ENCODE measurements at places on chromosomes 1 and 21.
A peak's percentile ranks its signal among the peaks of the same experiment; 100 is the strongest.

- DNase-seq, result no peak
These were observed 34.8 kb downstream of the KPNA6 start for GRCh38 chr1:32142446-32143301.

DNA sequence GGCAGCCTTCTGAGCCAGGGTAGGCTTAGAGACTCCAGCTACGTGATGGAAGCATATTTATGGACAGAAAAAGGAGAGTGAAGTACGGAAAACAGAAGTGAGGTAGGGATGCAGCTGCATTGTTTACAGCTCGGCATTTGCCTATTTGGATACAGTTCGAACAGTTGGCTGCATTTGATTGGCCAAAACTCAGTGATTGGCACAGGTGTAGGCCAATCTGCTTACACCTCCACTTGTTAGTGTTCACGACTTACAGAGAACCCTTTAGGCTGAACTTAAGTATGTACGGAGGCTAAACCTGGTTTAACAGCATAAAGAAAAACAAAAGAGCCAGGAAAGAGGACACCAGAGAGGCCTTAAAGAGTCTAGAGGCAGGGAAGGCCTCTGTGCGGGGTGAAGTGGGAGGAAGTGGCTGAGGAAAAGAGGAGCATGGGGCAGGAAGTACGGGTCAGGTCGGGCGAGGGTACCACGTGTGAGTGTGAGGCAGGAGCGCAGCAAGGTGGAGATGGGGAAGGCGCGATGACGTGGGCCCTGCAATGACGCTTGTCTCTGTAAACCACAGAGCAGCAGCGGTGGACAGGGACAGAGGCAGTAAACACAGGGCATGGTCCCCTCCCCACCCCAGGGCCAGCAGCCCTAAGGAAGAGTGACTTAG is 32.0 kb downstream of the RSPH1 start:
- peak; percentile 63 for DNase-seq

DNA sequence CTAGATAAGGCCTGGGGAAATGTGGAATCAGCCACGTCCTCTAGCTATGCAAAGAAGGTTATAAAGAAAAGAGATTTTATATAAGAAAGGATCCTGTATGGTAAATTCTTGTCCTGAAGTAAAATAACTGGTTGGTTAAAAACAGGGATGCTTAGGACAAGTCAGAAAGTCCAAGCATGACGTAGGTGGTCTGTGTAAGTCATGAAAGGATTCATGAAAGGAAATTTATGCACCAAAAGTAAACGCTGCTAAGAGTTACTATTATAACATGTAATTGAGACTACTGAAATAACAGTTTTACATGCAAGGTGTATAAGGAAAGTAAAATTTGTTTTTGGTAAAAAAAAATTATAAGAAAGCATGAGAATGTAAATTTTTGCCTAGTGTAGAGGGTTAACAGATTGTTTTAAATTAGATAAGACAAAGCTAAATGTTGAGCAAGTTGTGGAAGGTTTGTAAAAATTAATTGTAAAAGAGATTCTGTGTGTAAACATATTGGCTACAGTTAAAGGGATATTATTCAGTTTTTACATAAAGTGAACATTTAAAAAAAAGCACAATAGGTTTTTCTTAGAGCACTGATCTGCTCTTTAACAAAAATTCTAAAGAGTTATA is 43.9 kb downstream of the PIGK start:
- no peak for DNase-seq

- no peak for DNase-seq
These were observed 91.2 kb upstream of the KCNJ15 start for GRCh38 chr21:38165466-38166172.

DNA sequence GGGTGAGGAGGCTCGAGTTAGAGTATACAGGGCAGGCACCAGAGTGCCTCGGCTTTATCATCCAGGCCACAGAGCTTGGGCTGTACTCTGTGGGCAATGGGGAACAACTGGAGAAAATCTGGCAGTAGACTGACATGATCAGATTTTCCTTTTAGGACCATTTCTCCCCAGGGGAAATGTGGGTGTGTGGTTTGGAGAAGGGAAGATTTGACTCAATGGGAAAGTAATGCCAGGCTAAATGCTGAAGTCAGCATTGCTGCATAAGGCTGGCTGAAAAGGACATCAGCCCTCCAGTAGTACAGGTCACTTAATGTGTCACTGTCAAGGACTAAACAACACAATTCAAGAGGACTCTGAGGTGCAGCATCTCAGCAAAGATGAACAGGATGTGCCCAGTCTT is 5.0 kb downstream of the FYB2 start:
- DNase-seq, result no peak

DNA sequence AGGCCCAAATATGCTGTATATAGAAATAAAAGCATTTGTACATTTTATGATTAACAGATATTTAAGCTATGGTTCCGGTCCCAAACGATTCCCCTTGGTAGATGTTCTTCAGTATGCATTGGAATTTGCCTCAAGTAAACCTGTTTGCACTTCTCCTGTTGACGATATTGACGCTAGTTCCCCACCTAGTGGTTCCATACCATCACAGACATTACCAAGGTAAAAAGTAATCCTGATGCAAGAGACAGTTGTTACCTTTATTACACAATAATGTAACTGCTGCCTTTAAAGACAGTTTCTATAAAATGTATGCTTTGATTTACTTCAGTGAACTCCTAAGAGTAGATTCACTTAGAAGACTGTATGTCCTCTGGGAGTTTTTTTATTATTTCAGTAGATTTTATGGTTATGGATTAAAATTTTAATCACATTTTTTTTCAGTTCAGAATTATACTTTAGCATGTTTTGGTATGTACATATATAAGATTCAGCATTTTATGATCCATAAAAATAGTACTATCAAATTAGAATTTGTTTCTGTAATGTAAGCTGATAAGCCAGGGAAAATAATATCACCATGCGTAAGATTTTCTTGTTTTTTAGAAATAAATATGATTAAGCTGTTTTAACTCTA is 96.5 kb downstream of the USP25 start:
- DNase-seq, result peak; percentile 9

DNA sequence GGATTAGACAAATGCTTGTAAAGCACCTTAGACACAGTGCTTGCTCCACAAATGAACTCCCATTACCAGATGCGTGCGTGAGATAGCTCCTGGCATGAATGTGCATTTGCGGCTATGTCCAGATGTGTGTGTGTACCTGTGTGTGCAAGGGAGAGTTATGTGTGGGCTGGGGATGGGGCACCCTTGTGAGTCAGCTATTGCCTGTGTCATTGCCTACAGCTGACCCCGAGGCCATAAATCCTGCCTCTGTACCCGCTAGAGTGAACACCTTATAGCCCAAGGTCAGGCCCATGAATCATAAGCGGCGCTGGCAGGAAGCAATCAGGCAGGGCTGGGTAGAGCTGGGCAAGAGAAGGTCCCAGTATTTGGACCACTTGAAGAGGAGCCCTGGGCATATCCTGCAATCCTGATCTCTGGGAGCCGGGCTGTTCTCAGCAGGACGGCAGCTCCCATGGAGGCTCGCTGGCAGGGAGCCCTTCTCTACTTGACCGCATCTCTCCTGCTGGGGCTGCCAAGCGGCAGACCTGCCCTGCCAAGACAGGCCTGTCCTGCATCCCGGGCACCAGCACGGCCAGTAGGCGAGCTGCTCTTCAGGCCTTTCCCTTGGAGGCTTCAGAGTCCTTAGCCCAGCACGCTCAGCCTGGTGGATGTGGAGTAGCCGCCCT is 86.4 kb downstream of the TMEM53 start:
- no peak for DNase-seq

GRCh38 chr1:56339093-56339492 is 240.3 kb downstream of the PLPP3 start:
- DNase-seq, result no peak

GRCh38 chr1:18750600-18750999 is 108.9 kb downstream of the TAS1R2 start:
- DNase-seq, result no peak

DNA sequence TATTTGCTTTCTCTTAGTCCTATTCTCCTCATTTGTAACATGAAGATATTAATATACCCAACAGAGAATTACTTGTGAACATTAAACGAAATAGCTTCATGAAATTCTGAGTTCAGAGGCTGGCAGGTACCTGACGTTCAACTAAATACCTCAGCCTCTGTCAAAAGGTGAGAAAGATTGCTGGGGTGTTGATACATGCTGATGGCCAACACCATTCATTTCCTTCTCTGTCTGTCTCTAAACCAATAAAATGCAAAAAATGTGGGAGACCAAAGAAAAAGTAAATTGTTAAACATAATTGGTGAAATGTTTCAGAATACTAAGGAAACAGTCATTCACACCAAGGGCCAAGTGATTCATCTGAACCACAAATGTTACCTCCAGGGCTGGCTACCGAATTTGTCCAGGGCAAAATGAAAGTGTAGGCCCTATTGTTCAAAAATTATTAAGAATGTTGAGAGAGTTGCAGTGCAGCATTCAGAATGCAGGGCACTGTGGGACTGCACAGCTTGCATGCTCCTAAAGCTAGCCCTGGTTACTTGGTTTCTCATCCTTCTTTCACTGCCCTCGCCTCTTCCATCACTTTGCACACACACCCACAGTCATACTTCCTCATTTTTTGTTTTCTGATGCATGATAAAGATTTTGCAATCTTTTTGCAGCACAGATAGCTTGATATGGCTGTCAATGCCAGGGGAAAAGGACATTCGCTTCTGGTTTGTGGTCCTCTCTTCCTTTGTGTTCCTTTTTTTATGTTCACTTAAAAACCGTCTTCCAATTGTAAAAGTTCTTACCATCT is 414.3 kb upstream of the NR5A2 start:
- no peak for DNase-seq

- no peak for DNase-seq
These were observed 101.3 kb upstream of the ACTL8 start for GRCh38 chr1:17653728-17654351.

- DNase-seq, result no peak
These were observed 269.4 kb downstream of the RWDD3 start for GRCh38 chr1:95503278-95504030.

DNA sequence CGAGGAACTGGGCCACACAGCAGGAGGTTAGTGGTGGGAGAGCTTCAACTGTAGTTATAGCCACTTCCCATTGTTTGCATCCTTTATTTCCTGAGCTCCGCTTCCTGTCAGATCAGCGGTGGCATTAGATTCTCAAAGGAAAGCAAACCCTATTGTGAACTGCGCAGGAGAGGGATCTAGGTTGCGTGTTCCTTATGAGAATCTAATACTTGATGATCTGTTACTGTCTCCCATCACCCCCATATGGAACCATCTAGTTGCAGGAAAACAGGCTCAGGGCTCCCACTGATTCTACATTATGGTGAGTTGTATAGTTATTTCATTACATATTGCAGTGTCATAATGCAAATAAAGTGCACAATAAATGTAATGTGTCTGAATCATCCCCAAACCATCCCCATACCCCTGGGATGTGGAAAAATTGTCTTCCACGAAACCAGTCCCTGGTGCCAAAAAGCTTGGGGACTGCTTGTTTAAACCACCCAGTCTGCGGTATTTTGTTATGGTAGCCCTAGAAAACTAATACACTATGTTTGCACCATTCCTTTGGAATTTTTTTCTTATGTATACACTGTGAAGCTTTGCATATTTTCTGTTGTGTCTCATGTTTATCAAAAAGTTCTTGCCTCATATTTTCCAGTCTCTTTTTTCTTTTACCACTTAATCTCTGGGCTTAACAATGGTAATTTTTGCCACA is 136.6 kb upstream of the IVNS1ABP start:
- DNase-seq, result no peak

DNA sequence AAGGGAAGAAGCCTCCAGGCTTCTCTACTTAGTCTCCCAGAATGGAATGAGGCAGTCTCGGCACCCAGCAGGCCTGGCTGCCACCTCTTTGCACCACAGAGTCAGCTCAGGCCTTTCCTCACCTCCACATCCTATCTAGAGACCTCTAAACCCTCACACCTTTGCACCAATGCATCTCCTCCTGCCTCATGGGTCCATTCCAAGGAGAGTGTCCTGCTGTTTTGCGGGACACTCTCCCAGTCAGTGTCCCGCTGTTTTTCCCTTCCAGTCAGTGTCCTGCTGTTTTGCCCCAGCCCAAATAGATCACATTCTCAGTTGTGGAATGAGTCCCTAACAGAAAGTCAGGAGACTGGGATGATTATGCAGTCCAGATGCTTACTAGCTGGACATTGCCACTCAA is 185.6 kb upstream of the CAMK1G start:
- no peak for DNase-seq

DNA sequence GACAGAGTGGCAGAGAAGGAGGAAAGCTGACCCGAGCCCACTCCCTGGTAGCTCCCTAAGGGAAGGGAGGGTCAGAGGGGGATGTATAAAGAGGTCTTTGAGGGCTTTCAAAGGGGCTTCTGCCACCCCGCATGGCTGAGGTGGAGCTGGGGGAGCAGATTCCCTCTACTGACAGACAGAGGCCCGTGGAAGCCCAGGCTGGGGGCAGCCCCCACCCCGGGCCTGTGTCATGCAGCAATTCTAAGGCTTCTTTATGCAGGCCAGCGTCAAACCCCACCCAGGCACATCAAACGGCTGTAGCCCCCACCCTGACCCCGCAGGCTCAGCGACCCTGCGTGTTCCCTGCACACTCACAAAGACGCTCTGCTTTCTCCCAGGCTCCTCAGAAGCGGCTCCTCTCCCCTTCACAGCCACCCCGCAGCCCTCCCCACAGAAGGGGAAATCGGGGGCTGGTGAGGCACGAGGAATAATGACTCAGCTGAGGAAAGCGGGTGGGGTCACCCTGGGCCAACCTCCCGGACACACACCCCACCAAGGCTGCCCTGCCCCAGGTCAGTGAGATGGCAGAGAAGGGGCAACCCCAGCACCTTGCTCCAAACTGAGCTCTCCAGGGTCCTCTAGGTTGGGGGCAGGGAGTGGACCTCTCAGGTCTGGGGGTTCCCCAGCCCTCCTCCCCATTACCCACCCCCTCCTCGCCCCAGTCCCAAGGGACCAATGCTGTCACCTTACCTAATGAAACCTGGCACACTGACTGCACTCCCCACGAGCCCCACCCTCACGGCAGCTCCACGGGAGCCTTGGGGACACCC is 10.8 kb downstream of the SLC45A3 start:
- DNase-seq, result no peak

DNA sequence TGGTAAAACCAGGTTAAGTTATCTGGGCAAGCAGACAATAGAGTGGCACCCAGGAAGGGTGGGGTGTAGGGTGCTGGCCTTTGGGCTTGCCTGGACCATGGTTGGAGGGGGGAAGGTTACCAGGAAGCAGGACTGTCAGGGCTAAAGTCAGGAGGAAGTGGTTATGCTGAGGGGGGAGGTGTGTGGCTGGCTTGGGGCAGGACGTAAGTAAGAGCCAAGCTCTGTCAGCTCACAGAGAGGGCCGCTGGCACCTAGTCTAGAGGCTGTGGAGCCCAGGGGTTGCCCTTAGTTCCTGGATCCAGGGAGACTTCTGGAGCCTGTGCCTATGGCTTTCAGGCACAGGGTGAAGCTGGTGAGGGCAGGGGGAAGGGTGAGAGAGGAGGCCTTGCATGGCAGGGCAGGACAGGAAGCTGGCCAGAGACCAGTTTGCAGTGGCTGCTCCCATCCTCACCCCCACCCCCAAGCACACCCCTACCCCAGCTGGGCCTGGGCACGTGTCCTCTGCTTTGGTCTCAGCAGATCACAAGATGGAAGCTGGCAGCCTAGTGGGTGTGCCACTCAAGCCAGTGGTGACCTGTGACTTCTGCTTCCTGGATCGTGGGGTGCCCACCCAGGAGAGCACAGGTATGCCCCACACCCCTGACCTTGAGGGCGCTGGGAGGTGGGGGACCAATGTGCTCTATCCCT is 20.5 kb upstream of the SMYD3 start:
- no peak for DNase-seq

GRCh38 chr1:153683854-153684253 is 5.4 kb downstream of the NPR1 start:
- DNase-seq, result no peak
